ENCODE measurements at places on chromosomes 16 and 17.
A peak's percentile ranks its signal among the peaks of the same experiment; 100 is the strongest.

DNA sequence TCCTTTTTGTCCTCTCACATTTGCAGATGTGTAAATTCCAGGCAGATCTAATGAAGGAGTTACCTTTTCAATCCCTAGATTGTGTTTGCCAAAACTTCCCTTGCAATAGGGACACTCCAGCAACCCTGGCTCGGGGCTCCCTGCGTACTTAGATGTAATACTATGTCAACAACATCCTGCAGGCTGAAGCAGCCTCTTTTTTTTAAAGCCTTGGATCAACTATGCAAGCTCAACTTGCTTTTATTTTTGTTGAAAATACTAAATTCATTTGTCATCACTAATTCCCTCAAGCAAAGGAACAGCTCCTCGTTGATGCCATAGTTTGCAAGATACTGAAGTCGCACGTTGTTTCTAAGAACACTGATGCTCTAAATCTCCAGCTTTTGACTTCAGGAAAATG is 59.1 kb downstream of the GRIN2A start:
- DNase-seq: no peak

DNA sequence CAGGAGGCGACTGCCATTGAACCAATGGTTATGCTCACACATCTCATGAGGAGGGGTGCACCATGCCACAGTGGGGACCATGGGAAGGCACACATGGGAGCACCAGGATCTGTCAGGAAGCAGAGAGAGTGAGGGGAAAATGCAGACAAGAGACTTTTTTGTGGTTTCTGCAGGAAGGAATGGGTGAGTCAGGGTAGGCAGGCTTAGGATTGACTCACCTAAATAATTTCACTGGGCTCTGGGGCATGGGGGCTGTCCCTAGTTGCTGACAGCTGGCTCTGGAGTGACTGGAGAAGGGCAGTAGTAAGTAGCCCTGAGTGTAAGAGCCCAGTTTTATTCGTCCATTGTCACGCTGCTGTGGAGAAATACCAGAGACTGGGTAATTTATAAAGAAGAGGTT is 202.4 kb downstream of the AXIN2 start:
- DNase-seq: no peak

- DNase-seq: no peak
Measured at GRCh38 chr17:44751331-44751730, 7.5 kb upstream of the ADAM11 start.

DNA sequence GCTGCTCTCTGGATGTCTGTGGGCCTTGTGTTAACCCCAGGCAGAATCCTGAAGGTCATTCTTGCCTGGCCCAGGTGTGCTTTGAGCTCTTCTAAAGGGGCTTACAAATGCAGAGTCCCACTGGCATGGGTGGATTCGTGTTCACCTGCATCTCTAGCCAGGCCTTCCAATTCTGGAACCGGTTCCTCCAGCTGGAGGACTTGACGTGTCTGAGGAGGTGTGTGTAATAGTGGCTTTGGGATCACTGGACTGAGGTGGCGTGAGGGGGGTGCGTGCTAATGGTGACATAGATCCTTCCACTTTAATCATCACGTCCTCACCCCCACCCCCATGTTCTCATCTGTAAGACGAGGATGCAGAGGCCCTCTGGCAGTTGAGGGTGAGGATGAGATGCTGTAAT is 4.8 kb downstream of the GSE1 start:
- DNase-seq: no peak

DNA sequence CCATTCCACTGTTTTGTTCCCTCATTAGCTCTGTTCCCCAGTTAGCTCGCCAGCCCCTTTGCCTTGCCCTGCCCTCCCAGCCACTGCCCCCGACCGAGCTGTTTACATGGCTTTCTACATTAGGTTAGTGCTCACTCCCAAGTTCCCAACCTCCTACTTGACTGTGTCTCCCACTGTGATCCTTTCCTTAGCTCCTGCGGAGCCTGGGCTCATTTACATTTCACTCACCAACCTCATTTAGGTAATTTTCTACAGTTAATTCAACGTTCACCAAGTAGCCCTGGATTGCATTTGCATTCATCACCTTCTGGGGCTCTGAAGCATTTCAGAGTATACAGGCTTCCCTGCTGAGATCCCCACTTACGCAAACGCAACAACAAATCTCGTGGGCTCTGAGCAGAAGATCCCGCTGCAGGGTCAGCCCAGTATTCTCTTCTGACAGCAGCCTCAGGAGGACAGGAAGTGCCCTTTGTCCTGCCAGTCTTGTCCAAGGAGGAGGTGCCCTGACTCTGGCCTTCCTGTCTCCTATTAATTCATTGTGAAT is 325.8 kb upstream of the CCL2 start:
- no peak for DNase-seq

DNA sequence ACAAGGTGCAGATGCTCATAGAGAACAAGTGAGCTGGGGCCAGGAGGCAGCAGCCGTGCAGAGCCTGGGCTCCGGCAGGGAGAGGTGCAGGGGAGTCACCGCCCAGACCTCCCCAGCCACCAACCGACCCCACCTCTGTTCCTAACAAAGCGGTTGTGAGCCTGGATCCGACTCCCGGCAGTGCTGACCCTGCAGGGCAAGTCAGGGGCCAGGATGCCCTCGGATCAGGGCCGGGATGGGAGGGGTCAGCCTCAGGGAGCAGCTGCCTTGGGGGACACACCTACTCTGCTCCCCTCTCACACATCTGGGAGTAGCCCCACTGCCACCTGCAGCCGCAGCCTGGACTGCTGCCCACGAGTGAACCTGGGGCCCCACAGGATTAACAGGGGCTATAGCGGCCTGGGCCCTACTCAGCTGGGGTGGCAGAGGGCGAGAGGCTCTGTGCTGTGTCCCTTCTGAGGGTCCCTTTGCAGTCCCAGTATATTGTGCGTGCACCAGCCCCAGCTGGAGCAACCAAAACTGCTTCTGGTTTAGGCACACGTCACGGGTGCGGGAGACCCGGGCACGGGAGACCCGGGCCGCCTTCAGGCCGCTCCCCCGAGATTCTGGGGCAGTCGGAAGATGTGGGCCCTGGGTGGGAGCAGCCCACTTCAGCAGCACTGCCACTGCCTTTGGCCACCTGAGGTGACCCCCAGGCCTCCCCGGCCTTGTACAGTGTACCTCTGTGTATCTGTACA is 21.2 kb downstream of the MNT start:
- no peak for DNase-seq

DNA sequence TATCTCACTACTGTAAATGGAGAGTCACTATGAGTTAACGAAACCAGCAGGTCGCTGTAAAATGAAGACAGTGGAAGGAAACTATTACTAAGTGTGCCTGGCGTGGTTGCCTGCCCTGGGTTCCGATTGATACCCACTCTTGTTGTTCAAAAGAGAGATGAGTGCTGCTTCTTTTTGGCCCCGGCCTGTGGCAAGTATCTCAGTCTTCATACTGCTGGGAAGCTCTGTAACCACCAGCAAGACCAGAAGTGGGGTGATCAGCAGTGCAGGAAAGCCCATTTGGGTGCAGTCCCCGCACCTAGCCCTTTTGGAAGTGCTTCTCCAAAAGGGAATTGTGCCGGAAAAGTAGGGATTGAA is 104.5 kb downstream of the SNX29 start:
- no peak for DNase-seq

DNA sequence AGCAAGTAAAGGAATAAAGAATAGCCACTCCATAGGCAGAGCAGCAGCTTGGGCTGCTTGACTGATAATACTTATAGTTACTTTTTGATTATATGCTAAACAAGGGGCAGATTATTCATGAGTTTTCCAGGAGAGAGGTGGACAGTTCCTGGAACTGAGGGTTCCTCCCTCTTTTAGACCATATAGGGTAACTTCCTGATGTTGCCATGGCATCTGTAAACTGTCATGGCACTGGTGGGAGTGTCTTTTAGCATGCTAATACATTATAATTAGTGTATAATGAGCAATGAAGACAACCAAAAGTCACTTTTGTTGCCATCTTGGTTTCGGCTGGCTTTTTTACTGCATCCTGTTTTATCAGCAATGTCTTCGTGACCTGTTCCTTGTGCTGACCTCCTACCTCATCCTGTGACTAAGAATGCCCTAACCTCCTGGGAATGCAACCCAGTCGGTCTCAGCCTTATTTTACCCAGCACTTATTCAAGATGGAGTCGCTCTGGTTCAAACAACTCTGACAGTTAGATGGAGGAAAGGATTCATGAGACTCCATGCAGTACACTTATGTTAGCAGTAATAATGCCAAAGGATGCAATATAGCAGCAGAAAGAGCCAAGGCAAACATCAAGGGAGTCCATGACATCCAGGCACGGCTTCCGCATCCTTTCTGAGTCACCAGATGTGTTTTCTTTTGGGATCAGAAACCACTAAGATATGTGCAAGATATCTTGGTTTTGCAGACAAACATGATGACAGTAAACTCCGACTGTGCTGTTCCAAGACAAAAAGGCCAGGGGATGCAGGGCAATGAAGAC is 55.8 kb upstream of the B4GALNT2 start:
- no peak for DNase-seq

DNA sequence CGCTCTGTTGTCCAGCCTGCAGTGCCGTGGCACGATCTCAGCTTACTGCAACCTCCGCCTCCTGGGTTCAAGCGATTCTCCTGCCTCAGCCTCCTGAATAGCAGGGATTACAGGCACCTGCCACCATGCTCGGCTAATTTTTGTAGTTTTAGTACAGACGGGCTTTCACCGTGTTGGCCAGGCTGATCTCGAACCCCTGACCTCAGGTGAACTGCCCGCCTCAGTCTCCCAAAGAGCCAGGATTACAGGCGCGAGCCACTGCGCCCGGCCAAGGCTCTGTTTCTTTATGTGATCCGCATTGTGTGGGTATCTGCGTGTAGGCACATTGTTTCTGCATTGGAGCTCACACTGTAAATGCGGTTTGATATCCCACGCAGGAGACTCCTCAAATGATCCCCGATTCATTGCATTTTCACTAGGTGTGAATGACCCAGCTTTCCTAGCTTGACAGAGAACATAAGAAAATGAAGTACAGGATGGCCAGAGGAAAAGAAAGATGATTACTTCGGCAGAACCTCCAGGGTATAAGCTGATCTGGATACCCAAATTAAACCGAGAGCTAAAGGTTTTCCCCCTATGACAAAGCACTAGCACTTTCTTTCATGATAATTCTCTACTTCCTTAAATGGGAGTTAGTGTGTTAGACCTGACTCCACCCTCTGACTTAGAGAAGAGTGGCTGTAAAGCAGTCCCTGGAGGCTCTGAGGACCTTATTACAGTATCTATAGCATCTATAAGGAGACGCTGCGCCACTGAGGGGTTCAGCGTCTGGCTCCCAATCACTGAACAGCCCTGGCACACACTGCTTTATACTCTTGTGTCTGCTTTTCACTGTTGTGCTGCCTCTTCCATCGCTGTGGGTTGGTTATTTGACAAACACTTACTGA is 17.3 kb downstream of the COTL1 start:
- DNase-seq: peak; percentile 55

GRCh38 chr16:87412996-87413421 is 20.9 kb downstream of the MAP1LC3B start:
- DNase-seq: no peak

DNA sequence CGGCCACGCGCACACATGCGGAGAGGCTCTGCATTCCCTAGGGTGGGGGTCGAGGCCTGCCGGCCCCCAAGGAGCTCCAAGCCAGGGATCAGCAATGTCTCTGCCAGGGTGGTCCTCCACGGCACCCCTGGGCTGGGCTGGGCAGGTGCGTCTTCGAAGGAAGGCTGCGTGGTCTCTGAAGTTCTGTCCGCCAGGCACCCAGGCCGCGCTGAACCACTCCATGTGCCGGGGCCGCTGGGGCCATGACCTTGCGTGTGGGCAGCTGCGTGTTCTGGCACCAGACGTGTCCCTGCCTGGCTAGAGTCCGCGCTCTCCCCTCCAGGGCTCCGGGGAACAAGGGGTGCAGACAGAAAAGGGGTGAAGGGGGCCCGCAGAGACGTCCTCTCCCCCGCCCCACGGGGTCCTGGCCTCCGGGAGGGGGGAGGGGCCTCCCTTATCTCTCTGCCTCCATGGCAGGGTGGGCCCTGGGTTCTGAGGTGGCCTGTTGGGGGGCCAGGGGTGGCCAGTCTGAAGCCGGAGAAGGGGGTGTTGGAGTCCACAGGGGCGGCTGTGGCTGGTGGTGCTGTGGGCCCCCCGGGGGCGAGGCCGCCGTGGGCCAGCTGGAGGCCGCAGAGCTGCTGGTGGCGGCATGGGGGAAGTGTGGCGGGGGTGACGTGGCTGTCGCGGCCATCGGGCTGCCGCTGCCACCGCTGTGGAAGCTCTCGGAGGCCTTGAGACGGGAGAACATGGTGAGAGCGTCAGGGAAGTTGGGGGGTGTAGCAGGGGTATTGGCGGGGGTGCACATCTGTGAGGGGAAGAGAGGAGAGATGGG is 5.3 kb downstream of the UBALD1 start:
- DNase-seq: no peak

DNA sequence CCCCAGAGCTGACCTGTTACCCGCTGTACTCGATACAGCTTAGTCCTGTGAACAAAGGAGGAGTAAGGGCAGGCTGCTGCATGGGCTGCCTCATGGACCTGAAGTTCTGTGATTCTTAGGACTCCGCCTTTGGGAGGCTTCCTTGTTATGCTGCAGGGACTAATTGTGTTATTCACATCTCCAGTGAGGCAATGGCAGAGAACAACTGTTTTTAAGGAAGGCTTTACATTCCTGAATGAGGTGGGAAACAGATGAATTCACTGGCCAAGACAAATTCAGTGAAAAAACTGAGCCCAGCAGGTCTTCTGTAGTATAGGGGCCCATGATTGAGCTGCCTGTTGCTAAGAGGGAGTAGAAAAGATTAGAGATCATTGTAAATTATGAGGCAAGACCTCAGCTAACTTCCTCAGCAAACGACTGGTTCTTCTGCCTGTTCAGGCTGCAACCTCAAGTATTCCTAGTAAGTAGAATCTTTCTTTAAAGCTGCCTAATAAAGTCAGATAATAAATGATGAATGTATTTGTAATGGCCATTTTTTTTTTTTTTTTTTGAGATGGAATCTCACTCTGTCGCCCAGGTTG is 26.3 kb downstream of the ADORA2B start:
- no peak for DNase-seq

GRCh38 chr17:57806167-57806830 is 43.5 kb downstream of the MRPS23 start:
- DNase-seq: no peak

DNA sequence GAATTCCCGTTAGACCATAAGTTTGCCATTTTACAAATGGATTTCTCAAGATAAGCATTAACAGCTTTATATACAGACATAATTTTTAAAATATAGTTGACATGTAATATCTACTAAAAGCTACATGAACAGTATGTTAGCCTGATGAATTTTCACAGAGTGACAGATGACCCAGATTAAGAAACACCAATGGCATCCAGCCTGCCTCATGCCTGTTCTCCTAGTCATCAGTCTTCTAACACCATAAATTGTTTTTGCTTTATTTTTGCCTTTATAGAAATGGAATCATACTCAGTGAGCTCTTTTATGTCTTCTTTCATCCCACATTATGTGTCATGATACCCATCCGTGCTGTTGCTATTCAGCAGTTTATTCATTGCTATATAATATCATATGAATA is 80.0 kb downstream of the ATF7IP2 start:
- no peak for DNase-seq
